ENCODE measurements at places on chromosomes 11 and 22.

GRCh38 chr11:69575296-69576068, 65.5 kb upstream of the CCND1 start:
- DNase-seq = no peak

DNA sequence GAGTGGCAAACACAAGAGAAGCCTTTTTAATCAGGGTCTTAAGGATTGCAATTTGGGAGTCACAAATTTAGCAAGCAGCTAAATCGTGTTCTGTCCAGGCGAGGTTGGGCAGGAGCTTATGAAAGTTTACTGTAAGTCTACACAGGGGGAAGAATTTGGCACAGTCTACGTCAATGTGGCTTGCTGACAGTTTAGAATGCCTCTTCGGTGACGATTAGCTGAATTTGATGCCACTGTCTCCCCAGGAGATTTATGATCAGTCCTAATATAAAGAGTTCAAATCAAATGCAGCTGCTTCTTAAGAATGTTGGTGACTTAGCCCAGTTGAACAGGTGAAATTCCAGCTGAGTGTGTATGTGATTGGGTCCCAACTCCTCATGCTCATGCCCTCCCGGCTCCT, 114.1 kb upstream of the CLPB start:
- no peak for DNase-seq

DNA sequence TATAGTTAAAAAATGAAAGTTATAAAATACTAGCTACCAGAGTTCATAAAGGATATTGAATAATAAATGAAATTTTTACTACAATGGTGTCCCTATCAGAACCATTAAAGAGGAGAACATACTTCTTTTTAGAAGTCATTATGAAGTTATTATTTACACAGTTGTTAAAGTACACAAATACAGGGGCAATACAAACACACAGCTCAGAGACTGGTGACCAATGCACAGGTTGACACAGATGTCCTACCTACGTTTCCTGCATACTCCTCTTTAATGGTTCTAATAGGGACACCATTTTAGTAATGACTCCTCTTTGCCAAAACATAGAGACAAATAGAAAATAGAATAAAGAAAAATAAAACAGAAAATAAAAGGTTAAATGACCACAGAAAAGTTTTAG, 10.1 kb downstream of the NLRP10 start:
- DNase-seq = no peak

DNA sequence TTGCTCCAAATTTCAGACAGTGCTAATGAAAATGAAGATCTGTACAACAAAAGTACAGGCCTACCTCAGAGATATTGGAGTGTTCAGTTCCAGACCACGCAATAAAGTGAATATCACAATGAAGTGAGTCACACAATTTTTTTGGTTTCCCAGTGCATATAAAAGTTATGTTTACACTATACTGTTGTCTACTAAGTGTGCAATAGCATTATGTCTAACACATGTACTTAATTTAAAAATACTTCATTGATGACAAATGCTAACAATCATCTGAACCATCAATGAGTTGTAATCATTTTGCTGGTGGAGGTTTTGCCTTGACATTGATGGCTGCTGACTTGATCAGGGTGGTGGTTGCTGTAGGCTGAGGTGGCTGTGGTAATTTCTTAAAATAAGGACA, 60.6 kb upstream of the E2F8 start:
- no peak for DNase-seq

GRCh38 chr22:22840780-22841179, 46.8 kb upstream of the IGLL5 start:
- DNase-seq = no peak

Data from T follicular helper cell (primary cell).